ENCODE measurements at places on chromosomes 2 and 18.
A peak's percentile ranks its signal among the peaks of the same experiment; 100 is the strongest.

- no peak for DNase-seq
Measured at GRCh38 chr2:56801770-56802169, 618.0 kb downstream of the CCDC85A start.

GRCh38 chr2:182595650-182596049 lies 120.4 kb upstream of the DNAJC10 start:
- no peak for DNase-seq

GRCh38 chr2:129798301-129798581 lies 181.2 kb upstream of the RAB6C start:
- no peak for DNase-seq

GRCh38 chr2:24984912-24985311 lies 13.2 kb upstream of the DNAJC27 start:
- peak; percentile 82 for DNase-seq

GRCh38 chr18:57538614-57539013 lies 47.9 kb downstream of the FECH start:
- no peak for DNase-seq

GRCh38 chr2:98457045-98457696 lies 12.5 kb downstream of the INPP4A start:
- no peak for DNase-seq

- peak; percentile 18 for DNase-seq
Measured at GRCh38 chr18:28109781-28110560, 67.0 kb downstream of the CDH2 start.

- no peak for DNase-seq
Measured at GRCh38 chr2:144595686-144596072, 75.8 kb upstream of the ZEB2 start.

DNA sequence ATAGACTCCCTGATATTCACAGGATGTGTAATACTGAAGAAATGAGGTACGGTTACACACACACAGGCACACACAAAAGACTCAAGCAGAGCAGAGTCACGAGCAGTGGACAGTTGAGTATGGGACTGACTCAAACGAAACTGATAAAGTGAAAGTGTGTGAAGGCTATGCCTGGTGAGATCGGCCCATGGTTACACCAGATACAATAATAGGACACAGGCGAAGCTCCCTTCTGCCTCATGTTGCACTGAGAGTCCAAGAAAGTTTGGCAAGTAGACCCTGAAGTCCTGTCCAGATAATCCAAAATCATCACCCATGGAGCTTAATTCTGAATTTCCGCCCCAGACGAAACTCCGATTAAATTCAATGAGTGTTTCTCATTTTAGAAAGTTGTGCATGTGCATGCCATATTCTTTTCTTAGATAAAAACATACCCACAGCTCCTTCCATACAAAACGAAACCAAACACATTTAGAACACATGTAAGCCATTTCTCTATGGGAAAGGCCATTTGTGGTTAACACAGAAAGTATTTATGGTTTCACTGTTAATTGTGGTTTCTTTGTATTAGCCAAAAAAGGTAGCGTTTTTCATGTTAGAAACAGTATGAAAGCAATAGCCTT lies 567.6 kb downstream of the PLCL1 start:
- DNase-seq: no peak

- DNase-seq: no peak
Measured at GRCh38 chr18:9695605-9696004, 12.5 kb upstream of the RAB31 start.

GRCh38 chr2:10597956-10598355 lies 91.8 kb downstream of the NOL10 start:
- DNase-seq: no peak

DNA sequence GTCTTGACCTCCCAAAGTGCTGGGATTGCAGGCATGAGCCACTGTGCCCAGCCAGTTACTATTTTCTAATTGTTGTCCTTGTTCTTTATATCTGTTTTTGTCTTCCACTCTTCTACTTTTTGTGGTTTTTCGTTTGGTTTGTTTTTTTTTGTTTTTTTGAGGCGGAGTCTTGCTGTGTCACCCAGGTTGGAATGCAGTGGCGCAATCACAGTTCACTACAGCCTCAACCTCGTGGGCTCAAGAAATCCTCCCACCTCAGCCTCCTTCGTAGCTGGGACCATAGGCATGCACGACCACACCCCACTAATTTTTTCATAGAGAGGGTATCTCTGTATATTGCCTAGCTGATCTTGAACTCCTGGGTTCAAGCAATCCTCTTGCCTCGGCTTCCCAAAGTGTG lies 100.7 kb downstream of the EHBP1 start:
- DNase-seq: no peak

DNA sequence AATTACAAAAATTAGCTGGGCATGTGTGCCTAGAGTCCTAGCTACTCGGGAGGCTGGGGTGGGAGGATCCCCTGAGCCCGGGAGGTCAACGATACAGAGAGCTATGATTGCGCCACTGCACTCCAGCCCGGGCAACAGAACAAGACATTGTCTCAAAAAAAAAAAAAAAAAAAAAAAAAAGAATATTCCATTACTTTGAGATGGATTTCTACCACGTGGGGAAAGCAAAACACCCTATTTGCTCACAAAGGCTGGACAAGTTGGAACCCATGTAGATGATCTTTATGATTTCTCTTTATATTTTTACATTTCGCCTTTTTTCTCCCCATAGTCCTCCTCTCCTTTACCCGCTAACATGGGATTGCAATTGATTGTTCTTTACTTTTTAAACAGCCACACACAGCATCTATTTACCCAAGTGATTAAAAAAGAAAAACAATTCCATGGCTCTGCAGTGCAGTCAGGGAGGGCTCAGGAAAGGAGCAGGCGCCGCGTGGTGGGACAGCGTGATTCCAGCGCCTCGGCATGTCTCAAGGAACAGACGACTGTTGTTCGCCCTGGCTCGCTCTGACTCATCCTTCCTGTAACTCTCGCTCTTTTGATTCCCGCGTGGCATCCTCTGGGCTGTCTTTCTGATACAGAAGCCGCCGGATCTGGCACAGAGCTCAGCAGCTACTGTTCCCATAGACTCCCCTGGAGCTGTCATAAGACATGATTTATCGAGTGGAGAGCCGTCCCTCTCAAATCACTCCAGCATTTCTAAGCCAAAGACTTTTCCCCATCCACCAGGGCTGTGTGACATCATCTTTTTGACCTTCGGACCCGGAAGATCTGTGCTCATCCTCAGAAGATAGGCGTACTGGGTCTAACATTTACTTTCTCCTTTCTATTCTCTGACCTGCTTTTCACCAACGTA lies 230.4 kb upstream of the AGAP1 start:
- peak; percentile 95 for DNase-seq

GRCh38 chr18:63725682-63726480 lies 23.1 kb downstream of the SERPINB11 start:
- no peak for DNase-seq

- DNase-seq: peak; percentile 96
Measured at GRCh38 chr2:231464576-231465540, 574 bp upstream of the NCL start.

DNA sequence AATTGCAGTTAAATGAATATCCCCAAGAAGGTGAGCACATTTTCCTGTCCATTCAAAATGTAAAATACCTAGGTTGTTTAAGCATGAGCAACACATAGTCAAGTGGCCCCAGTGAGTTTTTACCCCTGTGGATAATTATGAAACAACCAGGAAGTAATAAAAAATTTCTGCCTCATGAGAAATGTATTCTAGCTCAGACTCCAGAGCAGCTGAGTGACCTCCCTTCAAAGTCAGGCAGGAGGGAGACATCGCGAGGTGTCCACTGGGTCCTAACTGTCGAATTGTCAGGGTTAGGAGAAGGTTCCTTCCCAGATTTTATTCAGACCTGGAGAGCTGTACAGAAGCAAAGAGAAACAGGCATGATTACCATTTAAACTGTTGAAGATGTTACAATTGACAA lies 416.6 kb upstream of the SMIM21 start:
- DNase-seq: no peak

DNA sequence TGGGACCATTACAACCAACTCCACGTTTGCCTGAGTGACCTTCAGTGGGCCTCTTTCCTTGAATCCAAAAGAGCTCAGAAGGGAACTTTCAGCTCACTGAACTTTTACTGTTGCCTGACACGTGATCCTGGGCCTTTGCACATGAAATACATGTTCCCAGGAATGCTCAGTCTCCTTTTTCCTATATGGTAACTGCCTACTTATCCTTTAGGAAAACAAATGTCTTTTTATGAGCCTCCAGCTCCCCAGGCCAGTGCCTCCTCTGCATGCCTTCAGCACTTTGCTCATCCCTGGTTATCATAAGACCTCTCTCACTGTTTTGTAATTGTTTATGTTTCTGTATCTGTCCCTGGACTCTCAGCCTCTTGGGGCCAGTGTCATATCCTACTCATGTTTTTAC lies 5.1 kb downstream of the PLA2R1 start:
- DNase-seq: no peak

GRCh38 chr18:42086288-42086687 lies 131.3 kb downstream of the PIK3C3 start:
- no peak for DNase-seq

GRCh38 chr18:44731530-44732237 lies 51.0 kb downstream of the SETBP1 start:
- no peak for DNase-seq

DNA sequence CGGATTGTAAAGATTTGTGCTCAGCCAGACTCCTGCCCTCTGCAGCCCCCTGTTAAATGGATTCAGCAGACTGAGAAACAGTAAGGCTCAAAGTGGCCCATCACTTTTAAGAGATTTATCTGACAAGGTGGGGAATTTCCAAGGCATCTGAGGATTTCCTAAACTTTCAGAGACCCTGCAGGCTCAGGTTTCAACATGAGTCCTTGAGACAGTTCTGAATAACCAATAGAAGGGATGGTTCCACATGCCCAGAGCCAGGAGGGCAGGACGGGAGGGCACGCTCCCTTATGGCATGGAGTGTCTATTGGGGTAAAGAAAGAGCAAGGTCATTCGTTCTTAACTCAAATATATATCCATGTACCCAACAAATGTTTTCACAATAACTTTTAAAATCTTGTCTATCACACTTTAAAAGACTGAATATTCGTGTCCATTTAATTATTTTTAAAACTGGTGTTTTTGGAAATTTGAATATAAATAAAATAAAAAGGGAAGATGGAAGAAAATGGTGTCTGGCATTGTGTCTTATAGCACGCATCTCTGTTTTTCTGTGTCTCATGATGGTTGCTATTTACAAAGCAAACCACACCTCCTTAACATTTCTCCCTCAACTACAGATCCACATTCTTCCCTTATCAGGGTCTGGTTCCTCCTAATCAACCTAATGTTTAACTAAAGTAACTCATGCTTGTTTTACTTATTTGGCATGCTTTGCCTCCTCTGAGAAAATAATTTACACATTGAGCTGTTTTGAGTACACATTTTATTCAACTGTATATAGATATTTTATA lies 56.0 kb upstream of the DSG1 start:
- no peak for DNase-seq

GRCh38 chr2:169822785-169823392 lies 1.8 kb downstream of the METTL5 start:
- DNase-seq: no peak

DNA sequence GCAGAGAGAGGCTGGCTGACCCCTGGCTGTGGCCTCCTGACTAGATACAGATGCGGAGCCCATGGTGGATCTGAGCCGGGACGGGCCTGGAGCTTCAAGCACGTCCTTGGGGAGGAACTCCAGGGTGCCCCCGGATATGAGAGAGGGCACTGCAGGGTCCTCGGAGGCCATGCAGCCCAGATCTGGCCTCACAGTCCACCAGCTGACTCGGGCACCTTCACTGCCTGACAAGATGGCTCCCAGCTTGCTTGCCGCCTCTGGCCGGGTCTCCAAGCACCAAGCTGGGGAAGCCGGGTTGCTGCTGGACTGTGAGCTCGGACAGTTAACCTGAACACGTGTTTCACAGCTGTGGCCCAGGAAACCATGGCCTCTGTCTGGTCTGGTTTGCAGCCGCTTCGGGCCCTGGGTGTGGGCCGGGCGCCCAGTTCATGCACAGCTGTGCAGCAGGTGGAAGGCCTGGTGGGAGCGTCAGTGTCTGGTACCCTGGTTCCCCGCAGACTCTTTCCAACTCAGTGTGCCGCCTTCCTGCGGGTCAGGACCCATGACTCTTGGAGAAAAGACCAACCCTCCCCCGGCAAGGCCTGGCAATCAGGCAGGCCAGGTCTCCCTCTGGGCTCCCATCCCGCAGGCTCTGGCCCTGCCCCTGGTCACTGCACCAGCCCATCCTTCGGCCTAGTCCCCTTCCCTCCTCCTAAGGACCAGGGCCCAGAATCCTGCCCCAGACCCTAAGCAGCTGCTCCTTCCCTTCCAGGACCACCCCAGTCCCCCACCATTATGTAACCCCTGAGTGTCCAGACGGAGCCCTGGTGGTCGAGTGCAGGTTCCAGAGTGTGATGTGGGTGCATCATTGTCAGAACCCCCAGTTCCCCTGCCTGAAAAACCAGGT lies 74.6 kb upstream of the OTOS start:
- no peak for DNase-seq

DNA sequence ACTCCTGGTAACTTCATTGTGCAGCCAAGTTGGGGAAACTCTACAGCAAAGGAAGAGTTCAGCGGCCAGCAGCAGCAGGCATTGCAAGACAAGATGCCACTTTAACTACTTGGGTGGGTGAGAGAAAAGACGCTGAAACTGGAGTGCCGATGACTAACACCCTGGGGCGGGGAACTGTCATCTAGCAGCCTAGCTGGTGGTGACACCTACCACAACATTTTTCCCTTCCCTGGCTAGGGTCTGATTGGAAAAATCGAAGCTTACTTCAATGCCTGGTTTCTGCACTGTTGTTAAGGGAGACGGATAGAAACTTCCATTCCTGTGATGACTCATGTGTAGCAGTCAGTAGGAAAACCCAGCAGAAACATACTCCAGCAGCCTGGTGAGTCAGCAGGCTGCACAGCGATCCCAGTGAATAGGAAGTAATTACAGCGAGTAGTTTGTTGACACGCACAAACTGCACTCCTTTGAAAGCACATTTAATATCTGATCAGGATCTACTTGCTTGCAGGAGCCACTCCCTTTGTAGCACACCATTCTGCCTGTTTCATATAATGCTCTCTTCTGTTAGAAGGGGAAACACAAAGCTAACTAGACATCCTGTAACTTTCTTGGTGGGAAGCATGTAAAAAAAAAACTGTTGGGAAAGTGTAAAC lies 62.1 kb upstream of the MAPRE2 start:
- DNase-seq: peak; percentile 94

DNA sequence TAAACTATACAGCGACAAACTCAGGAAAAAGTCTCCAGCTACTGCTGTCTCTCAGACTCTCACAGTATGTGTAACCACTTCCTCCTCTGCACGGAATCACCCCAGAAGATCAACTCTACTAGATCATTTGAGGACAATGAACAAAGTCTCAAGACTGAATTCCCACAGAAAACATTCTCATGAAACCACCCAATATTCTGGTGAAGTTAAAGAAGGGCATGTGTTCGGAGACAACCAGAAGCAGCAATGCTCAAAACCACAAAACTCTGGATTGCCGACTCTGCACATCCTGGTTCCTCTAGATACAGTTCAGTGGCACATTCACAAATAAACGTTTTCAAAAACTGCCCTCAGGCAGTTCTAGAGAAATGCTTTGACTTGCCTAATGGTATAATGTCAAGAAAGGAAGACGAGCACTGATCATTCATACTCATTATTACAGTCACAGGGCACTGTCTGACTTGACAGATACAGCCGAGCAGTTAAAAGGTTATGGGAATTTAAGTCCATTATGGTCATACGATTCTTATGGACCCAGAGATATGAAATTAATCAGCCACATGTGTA lies 91.9 kb upstream of the STK17B start:
- peak; percentile 85 for DNase-seq
